ENCODE measurements at places on chromosomes 5 and 9.

GRCh38 chr9:81894891-81895290 is 33.3 kb upstream of the SPATA31D4 start:
- no peak for DNase-seq

DNA sequence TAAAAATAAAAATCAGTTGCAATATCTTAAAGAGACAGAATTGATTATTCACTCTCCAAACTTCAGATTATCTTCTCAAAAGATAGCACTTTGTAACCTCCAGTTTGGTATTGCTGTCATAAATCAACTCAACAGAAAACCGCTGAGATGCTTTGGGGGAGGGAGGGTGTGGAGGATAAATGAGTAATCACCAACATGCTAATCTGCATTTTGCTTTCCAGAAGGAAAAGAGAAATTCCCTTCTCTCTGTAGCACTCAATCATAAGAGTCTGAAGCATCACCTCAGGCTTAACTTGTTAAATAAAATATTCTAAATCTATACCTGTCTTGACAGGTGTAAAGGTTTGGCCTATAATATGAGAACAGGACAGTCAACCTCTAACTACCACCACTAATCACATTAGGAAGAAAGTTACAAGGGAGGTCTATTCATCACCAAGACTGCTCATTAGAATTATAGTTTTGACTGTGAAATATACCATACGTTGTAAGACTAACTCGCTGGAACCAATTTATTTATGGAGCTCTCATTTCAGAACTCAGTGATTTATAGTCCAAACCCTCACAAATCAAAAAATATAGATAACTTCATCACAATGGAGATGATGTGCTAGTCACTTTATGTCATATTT is 89.0 kb downstream of the PIK3R1 start:
- DNase-seq: no peak

- no peak for DNase-seq
These were observed 297.5 kb upstream of the GRIN3A start for GRCh38 chr9:102035929-102036328.

GRCh38 chr5:15105799-15106393 is 234.3 kb upstream of the ANKH start:
- peak; percentile 0 for DNase-seq

DNA sequence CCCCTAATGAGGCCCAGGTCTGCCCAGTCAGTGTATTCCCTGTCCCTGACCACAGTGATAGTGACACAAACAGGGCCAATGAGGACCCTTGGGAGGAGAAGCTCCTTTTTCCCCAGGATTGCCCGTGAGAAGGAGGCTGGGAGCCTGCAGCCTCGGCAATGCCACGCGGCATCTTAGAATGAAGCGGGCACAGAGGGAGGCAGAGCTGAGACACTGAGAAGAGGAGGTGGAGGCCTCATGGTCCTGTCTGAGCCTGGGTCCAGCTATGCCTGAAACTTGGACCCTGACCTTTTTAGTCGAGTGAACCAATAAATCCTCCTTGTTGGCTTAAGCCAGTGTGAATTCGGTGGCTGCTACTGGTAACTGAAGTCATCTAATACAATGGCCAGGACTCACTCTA is 28.4 kb downstream of the STC2 start:
- DNase-seq: no peak

- DNase-seq: no peak
These were observed 115.8 kb upstream of the CACNA1B start for GRCh38 chr9:137761793-137762192.

DNA sequence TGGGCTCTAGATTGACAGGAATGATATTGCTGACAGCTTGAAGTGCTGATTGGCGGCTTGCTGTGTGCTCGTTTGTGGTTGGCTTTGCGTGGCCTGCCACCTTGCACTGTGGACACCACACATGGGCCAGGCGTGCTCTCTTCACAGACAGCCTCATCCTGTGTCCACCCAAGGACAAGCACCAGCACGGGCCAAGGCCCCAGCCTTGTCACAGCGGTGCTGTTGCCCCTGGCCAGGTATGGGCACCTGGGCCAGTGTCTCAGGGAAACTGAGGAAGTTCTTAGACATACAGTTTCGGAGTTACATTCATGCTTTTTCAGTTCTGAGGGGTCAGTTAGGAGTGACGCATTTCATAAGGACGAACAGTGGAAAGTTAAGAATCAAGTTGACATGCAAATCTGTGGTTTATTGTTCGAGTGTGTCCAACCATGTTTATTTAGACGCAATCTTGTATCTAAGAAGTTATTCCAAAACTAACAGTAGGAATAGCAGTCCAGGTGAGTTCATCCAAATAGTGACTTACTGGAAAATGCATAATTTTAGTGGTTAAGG is 125.9 kb downstream of the EHMT1 start:
- no peak for DNase-seq

DNA sequence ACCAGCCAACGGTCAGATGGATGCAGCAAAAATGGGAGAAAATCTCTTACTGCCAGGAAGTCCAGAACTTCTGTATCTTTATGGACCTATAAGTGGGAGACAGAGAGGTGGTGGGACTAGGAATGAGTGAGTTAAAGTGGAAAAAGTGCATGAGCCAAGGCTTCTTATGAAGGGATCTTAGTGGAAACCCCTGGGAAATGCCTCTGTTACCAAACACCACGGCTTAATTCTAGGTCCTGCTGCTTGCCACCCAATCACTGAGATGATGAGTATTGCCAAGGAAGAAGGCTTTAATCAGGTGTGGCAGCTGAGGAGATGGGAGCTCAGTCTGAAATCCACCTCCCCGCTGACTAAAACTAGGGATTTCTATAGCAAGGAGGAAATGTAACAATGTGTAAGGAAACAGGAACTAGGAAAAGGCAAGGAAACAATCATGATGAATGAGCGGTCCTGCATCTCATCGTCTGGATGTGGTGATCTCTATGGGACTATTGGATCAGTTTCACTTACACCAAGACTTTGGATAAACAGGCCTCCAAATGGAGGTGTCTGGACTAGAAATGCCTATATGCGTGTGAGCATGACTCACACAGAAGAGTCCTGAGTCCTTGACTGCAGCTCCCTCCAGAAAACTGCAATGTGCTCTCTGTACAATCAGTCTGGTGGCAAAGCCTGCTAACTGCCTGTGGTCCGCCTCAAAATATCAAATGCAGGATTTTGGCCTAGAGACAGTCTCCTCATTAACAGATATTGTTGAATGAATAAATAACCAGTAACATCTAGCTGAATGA is 98.2 kb upstream of the PRR16 start:
- DNase-seq: no peak

GRCh38 chr5:78811866-78812265 is 163.3 kb upstream of the LHFPL2 start:
- DNase-seq: no peak

DNA sequence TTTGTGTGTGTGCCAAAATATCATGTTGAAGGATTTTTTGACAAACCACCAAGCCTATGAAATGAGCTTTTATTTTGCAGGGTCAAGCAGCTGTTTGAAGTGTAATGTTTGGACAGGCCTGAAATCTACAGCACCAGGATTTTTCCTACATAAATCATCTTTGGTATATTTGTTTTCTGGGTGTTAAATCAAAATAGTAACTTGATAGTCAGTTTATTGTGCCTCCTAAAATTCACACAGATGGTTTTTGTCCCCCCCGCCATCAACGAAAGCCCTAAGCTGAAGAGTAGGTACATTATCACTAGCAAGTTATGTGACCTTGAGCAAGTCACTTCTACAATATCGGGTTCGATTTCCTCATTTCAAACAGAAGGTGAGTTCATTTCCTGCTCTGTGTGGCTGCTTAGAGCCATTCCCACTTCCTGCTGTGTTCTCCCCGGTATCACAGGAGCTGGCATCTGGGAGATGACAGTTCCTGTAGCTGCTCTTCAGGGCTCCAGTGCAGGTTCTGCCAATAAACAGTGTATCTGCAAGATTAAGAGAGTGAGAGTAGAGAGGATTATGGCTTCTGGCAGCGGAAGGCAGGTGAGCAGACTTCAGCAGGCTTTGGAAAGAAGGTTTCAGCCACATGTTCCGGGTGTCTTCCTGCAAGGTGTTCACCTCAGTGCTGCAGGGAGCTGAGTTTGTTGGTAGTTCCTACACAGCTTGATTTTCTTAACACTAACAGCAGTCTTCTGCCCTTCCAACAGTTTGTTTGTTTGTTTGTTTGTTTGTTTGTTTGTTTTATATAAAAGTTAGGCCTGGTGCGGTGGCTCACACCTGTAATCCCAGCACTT is 48.4 kb upstream of the GNE start:
- DNase-seq: no peak
